ENCODE measurements at places on chromosomes 4 and X.

DNA sequence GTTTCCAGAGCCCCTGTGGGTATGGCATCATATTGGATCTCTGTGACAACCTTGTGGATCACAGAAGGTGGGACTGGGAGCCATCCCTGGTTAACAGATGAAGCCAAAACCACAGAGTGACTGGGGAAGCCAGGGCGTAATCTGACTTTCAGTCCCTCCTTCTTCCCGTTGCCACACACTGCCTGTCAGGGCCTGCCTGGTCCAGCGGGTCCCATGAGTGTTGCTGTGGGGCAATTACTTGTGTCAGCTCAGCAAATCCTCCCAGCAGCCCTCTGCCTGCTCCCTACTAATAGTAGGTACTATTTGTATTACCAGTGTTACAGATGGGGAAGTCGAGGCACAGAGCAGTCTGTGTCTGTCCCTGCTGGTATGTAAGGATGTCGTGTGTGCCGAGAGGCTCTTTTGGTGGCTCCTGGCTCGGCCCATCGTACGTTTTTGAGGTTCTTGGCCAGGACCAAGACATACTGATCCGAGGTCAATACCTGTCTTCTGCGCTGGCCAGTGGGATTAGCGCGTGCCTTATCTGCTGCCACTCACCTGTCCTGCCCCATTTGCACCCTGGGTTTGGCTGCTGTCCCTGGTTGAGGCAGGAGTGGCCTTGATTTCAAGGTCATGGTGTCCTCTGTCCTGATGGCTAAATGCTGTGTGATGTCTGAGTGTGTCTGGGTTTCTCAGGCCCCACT is 5.7 kb downstream of the NSG1 start:
- no peak for DNase-seq

DNA sequence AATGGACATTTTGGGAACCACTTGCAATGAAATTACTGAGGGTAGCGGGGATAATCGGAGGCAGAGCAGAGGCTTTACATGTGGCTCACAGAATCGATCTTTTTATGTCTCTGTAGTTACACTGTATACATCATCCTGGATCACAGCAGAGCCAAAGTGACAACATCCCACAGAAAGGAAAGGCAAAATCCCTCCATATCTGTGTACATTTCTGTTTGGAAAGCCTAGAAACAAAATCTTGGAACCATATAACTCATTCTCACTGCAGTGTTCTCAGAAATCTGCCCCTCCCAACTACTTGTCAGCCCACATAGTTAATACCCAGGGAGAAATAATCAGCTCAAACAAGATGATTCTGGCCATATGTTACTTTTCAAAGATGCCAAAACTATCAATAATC is 211.6 kb downstream of the DCLK2 start:
- no peak for DNase-seq

- DNase-seq, result no peak
Measured at GRCh38 chr4:7584606-7585159, 150.0 kb upstream of the PSAPL1 start.

DNA sequence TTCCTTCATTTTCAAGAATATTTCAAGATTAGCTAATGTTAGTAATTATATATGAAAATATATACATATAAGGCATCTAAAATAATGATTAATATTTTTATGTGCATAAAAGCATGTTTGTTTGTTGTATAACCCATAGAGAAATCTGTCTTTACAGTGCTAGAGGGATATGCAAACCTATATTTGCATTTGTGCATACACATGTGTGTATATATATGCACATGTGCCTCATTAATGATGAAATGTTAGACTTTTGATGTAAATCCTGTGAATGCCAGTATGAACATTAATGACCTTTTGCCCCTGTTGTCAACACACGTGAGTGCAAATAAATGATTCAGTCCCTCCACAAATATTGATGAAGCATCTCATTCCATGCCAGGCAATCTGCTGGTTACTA is 197.9 kb downstream of the ARHGAP10 start:
- DNase-seq, result no peak

DNA sequence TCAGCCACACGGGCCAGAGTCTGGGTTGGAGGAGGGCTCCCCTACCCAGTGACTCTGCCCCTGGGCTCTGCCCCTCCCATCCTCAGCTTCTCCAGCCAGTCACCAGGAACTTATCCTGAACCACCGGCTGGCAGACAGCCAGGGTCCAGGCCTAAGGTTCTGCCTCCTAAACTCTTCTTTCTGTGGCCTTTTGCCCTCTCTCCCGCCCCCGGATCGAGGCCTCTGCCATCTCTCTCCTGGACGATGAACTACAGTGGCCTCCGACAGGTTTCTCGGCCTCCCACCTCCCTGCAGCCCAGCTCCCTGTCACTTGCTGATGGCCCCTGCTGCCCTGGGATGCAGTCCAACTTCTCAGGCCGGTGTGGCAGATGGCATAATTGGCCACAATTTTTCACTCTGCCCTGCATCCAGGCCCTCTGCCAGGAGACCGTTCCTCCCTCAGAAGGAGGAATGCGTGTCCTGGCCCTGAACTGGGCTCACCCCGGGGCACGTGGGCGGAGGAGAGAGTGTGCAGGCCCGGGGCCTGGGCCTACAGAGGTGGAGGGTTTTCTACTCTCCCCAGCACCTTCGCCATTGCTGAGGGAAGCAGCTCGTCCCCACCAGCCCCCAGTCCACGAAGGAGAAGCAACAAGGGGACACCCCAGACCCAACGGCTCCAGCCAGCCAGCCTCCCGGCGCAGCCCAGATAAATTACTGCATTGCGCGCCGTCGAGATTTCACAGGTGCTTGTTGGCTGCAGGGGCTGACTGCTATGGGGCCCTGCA is 81.9 kb upstream of the LRPAP1 start:
- no peak for DNase-seq

GRCh38 chr4:74968456-74969164 is 35.7 kb downstream of the PARM1 start:
- no peak for DNase-seq

DNA sequence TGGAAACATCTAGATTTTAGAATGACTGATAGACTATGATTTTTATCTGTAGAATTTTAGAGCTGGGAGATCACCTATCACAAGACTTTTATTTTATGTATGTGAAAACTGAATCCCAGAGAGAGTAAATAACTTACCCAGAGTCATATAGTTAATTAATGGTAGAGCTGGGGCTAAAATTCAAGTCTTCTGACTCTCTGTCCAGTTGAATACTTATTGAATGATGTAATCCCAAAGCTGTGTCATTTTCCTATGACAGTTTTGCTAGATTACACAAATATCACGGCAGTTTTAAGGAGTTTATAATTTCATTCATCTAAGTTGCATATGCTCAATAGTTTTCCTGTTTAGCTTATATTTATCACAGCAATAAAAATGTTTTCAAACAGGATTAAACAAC is 6.7 kb downstream of the NRK start:
- DNase-seq, result no peak

DNA sequence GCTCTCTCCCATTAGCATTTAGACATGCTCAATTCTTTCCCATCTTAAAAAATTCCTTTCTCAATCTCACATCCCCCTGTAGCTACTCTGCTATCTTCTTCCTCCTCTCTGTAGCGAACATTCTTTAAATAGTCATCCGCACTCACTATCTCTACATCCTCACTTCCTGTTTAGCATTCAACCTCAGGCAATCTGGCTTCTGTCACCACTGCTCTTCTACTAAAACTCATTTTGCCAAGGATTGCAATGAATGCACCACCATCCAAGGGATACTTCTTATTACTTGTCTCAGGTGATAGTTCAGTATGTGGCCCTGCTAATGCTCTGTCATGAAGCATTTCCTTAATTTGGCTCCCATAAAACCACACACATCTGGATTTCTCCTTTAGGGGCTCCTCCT is 10.9 kb upstream of the TET2 start:
- no peak for DNase-seq

- no peak for DNase-seq
Measured at GRCh38 chr4:119010909-119011606, 122.4 kb downstream of the SYNPO2 start.

GRCh38 chrX:83419030-83419792 is 88.9 kb upstream of the POU3F4 start:
- DNase-seq, result no peak

GRCh38 chr4:67593741-67594175 is 35.2 kb downstream of the STAP1 start:
- DNase-seq, result no peak

GRCh38 chr4:102551958-102552565 is 50.9 kb downstream of the NFKB1 start:
- DNase-seq, result no peak

- DNase-seq, result no peak
Measured at GRCh38 chr4:121951521-121952110, at the start of gene TRPC3. TSS of gene TRPC3 (minus strand) at chr4:121952060. CDS start at chr4:121951680, 380 bp downstream.

GRCh38 chrX:34658326-34658725 is 1.2 kb upstream of the TMEM47 start:
- no peak for DNase-seq

DNA sequence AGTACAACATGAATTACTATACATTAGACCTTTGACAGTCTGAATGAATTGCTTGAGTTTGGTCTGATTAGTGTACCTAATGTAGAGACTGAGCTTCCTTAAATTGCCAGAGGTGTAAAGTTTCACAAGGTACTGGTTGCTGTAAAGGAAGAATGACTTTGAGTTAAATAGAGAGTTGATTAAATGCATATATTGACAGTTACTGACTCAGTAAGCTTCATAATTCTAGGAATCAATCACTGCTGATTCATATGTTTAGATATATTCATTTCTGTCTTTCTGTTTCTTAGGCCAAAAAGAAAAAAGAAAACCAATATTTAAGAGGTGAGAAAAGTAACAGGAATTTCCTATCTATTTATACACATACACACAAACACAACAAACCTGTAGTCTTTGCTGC is 16.2 kb upstream of the ART3 start:
- DNase-seq, result no peak

- DNase-seq, result no peak
Measured at GRCh38 chr4:115334736-115335411, 221.5 kb upstream of the NDST4 start.

- no peak for DNase-seq
Measured at GRCh38 chrX:110026099-110026844, 23.4 kb downstream of the TMEM164 start.

DNA sequence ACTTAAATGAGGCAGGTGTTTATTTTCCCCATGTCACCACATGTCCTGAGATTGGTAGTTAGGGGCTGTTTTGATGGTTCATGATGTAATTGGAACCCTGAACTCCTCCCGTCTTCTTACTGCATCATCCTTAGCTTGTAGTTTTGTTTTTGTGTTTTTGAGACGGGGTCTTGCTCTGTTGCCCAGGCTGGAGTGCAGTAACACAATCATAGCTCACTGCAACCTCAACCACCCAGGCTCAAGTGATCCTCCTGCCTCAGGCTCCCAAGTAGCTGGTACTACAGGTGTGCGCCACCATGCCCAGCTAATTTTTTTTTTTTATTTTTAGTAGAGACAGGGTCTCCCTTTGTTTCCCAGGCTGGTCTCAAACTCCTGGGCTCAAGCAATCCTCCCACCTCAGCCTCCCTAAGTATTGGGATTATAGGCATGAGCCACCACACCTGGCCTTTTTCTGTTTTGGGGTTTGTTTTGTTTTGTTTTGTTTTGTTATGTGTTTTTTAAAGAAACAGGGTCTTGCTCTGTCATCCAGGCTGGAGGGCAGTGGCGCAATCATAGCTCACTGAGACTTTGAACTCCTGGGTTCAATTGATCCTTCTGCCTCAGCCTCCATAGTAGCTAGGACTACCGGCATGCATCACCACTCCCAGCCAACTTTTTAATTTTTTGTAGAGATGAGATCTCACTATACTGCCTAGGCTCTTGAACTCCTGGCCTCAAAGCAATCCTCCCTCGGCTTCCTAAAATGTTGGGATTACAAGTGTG is 76.4 kb downstream of the SNX25 start:
- DNase-seq, result no peak

DNA sequence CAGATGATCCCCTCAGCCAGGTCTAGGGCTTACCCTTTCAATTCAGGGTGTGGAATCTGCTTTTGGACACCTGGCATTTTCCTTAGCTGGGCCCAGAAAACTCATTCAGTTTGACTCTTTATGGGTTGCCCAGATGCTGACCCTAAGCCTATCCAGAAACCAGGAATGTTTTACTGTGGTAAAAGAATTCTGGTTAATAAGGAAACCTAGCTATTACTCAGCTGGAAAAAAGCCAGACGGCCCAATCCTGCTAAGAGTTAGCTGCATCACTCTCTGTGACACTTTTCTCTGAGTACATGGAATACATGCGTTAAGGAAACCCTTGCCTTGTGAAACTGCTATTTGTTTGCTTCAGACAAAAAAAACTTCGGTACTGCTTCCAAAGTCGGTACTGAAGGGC is 28.0 kb downstream of the ING2 start:
- no peak for DNase-seq

DNA sequence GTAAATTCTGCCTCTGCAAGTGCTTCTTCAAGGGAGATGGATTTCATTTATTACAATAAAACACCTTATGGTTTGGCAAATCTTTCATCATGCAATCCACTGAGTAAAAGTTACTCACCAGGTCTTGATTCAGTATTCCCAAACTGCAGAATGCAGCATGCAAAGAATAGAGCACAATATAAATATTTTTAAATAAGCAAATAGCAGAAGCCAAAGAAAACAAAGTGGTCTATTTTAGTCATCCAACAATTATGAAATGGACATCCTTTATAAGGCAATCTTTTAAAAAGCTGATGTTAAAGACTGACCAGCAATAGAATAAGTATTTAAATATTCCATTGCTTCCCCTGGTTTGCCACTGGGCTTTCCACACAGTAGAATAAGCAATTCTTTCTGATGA is 59.5 kb downstream of the SLC39A8 start:
- DNase-seq, result no peak

DNA sequence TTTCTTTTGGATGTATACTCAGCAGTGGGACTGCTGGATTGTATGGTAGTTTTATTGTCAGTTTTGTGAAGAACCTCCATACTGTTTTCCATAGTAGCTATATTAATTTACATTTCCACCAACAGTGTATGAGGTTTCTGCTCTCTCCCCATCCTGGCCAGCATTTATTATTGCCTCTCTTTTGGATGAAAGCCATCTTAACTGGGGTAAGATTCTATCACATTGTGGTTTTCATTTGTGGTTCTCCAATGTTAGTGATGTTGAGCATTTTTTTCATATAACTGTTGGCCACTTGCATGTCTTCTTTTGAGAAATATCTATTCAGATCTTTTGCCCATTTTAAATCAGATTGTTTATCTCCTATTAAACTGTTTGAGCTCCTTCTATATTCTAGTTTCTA is 27.6 kb downstream of the QRFPR start:
- DNase-seq, result no peak

DNA sequence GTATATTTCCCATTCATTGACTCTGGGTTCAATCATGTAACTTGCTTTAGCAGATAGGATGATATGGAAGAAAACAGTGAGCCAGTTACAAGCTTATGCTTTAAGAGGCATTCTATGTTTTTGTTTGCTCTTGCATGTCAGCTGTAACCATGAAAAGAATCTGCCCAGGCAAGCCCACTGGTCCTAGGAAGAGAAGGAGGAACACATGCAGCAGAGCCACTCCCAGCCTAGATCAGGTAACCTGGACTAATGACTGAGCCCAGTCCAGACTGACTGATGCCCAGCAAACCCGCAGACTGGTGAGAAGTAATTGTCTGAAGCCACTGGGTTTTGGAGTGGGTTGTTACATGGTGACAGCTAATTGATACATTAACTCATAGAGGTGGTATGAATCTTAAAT is 167.9 kb downstream of the COL4A6 start:
- DNase-seq, result no peak

- DNase-seq, result no peak
Measured at GRCh38 chrX:135388841-135389240, 32.9 kb upstream of the SMIM10L2A start.

- no peak for DNase-seq
Measured at GRCh38 chrX:76148041-76148665, 24.7 kb upstream of the PBDC1 start.

Data from CD4-positive, alpha-beta T cell treated with Interleukin-6 at 100 ng/mL for 8 hours (primary cell).